ENCODE measurements at places on chromosomes 3 and 15. TPM values are rescaled to one million over a fixed set of nuclear protein-coding genes. Genes with fewer than 3 reads are reported as not detected.

The GOLGA8R gene
- total RNA-seq, result 3.4 TPM

The CD200R1 gene
- total RNA-seq, result 0.23 TPM

The C3orf20 gene
- total RNA-seq, result 0.28 TPM

The ZBTB47 gene
- total RNA-seq, result 22.1 TPM

The KIF15 gene
- 0.55 TPM for total RNA-seq

The GADL1 gene
- total RNA-seq, result not detected

The CCR3 gene
- not detected for total RNA-seq

Data from prostate gland (tissue), 2 donors.